ENCODE measurements at places on chromosomes 1 and 21.
A peak's percentile ranks its signal among the peaks of the same experiment; 100 is the strongest.

DNA sequence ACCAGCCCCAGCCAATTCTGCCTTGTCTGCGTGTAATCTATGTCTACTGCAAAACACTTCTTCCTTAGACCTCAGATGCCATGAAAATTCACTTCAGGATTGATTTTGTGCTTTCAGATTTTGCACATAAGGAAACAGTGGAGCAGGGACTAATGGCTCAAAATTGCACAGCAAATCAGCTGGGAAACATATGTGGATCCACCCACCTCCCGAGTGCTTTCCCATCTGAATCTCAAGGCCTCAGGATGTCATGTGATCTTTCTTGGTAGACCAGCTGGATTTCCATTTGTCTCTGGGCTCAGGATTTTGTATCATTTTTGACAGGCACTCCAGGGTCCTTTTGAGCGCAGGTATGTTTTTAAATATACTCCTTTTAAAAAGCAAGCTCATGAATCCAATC lies 158.6 kb downstream of the MIS18A start:
- no peak for DNase-seq

DNA sequence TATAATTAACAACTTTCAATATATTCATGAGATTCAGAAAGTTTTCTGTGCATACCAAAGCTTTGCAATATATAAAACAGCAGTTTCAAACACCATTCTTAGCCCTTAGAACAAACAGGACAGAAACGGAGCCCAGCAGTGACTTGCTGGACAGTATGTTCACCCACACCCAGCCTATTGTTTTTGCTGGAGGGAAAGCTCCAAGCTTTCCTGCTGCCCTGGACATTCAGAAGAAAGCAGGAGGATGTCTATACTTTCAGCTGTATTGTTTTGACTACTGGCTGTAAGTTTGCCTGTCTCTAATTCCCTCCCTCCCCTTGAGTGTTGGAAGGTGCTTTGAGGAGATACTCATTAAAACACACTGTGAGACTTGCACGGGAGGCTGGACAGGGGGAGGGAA lies 9.6 kb downstream of the DENND2C start:
- DNase-seq = no peak

- no peak for DNase-seq
Measured at GRCh38 chr21:38691631-38692030, 114.1 kb upstream of the ETS2 start.

- DNase-seq = no peak
Measured at GRCh38 chr1:109149874-109150601, 36.1 kb downstream of the ELAPOR1 start.

GRCh38 chr1:227315629-227316346 lies 2.5 kb downstream of the CDC42BPA start:
- DNase-seq = no peak

DNA sequence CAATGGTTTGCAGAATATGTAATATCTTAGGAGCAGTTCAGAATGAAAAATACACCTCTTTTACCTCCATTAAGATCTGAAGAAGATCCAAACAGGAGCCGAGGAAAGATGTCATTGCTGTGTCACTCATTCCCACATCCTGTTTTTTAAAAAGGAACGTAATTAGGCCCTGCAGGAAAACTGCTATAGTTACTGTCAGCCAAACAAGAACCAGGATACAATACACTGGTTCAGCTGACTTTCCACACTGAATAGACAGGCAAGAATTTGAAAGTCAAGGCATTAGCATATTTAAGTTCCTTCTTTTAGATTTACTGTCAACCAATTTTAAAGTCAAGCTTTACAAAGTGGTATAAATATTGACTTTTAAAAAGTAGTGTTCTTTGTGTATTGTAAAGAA lies 63.8 kb downstream of the IARS2 start:
- no peak for DNase-seq

- no peak for DNase-seq
Measured at GRCh38 chr1:161730050-161730564, 8.8 kb downstream of the FCRLB start.

- no peak for DNase-seq
Measured at GRCh38 chr1:246450611-246451251, 56.3 kb downstream of the SMYD3 start.

DNA sequence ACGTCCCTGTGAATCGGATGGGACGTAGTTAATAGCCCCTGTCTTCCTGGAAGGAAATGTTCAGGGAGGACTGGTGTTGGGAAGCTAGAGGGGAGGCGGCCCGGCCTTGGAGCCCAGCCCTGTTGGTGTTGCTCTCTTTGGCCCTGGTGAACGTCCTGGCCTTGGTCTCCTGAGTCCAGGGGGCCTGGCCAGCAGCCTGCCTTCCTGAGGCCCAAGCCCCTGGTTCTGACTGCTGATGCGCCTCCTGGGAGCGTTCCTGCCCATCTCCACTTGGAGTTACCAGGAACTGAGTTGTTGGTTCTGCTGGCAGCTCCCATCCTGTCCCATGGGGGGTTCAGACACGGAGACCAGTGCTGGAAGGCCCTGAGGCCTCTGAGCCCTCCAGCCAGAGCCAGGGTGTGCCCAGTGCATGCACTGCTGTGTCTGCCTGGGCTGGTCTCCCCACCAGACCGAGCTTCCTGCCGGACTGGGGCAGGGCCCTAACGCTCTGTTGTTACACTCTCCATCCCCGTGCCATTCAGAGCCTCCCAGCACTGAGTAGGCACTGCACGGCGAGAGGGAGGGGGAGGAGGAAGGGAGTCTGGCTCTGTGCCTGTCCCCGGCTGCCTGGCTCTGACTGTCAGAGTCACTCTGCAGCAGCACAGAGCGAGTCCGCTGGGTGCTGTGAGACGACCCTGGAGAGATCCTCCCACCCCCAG lies 382.5 kb upstream of the VAMP3 start:
- no peak for DNase-seq

- no peak for DNase-seq
Measured at GRCh38 chr21:45093035-45093532, 18.7 kb downstream of the ADARB1 start.

DNA sequence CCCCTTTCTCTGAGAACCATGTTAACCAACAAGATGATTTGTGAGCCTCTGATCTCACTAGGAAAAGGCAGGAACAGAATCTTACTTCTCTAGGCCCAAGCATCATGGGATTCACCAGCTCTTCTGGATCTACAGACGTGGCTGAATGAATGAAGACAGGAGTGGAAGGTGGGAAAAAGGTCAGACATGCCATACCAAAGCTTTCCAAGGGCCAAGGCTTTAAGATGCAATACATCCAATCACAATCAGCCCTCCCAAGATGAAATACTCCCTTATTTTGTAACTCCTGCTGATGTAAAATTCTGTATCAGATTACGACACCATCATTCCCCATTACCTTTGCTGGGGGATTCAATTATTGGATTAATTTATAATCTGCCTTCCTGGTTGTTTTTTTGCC lies 80.9 kb downstream of the SSBP3 start:
- no peak for DNase-seq

DNA sequence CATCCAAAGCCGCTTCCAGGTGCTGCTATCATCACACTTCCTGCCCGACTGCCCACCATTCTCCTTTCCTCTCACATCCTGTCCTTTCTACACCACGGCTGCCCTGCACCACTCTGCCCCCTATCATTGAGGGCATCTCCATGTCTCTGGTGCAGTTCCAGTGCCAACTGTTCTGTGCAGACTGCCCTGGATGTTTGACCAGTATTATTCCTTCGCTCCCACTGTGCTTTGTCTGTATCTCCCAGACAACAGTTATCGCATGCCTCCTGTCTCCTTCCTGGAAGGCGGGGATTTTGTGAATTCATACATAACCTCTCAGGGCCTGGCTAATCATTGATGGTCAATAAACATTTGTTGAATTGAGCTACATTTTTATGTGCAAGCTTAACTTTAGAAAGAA lies 63.6 kb upstream of the GNG12 start:
- DNase-seq = no peak

- peak; percentile 8 for DNase-seq
Measured at GRCh38 chr1:92691925-92692324, 93.0 kb downstream of the EVI5 start.

DNA sequence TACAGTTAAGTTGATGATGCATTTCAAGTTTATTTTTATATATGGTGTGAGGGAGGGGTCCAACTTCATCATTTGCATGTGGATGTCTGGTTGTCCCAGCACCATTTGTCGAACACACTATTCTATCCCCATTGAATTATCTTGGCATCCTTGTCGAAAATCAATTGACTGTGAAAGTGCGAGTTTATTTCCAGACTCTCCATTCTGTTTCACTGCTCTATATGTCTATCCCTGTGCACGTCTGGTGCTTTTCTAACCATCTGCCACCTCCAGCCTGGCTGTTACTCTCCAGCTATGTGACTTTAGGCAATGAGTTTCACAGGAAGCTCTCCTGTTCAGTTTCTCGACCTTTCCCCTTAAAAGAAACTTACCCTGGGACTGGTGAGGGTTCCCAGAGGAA lies 137.1 kb upstream of the KLHDC7A start:
- no peak for DNase-seq

DNA sequence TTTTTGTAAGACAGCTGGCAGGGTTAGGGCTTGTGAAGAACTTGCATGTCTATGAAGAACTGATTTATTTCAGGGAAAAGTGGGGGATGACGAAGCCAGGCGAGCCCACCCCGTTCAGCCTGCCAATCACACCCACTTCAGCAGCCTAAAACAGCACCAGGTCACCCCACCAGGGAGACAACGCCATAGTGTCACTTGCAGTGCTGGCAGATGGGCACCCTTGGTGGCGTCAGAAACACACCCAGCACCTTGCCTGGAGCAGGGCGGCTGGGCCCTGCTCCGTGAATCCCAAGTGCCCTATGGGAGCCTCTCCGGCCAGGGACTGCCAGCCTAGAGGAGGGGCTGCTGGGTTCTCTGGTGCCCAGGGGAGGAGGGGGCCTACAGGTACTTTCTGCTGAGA lies 5.0 kb upstream of the NADK start:
- DNase-seq = no peak

DNA sequence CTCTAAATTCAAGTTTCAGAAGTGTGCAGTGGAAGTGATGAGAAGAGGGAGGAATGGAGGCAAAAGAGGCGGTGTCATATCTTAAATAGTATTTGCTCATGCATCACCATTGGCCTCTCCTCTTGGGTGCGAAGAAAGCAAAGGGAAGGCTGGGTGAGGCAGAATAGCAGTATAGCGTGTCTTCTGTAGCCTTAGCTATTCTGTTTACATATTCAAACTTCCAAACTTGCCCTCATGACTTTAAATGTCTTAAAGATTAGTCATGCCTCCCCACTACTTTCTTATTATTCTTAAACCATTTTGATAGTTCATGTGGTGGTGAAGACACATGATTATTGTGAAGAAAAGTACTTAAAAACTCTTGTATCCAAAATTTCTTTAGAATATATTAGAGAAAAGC lies 104.6 kb upstream of the TENT5C start:
- no peak for DNase-seq

DNA sequence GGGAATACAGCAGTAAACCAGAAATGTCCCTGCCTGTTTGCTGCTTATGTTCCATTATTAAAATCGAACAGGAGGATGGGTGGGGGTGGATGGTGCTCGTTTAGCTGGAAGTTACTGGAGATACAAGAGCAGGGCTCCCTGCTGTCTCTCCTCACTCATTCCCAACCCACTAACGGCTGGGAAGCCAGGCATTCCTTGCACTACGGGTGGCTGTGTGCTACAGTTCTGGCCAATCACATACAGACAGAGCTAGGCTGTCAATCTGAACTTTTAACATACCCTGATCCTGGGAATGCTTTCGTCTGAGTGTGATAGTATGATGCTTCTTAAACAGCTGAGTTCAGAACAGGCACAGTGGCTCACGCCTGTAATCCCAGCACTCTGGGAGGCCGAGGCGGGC lies 7.0 kb downstream of the SIPA1L2 start:
- no peak for DNase-seq

- no peak for DNase-seq
Measured at GRCh38 chr1:178155481-178156255, 61.8 kb downstream of the RASAL2 start.

DNA sequence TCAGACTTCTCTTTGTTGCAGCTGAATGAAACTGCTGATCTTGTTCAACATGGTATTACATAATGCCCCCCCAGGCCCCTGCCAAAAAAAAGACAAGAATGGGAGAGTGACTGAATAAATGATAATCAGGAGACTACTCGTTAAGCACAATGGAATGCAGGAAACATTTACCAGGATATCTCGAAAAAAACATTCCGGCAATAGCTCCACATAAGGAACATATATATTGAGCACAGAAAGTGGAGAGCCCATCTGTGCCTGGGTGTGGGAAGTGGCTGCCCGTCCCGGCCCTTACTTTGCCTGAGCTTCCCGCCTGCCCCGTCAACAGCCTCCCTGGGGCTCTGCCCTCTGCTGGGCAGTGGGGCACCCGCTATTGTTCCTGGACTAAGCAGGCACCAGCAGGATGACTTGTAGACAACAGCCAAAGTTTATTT lies 13.3 kb downstream of the TRIM11 start:
- DNase-seq = no peak

GRCh38 chr1:203338335-203339036 lies 12.4 kb downstream of the FMOD start:
- DNase-seq = peak; percentile 65

DNA sequence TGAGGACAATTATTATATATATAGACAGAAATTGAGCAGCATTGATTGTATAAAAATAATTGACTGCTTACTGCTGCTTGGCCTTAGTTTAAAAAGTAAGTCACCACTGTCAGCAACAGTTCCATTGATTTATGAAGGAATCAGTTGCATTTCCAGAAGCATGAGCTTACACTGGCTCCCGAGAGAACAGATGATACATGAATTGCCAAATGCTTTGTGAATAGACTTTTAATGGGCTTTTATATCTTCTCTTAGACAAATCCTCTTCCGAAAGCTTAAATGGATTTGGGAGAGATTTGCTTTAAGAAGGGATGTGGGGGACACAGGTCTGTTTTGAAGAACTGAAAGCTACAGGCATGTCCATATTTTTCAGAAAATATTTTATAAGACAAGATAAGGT lies 7.5 kb downstream of the FHAD1 start:
- no peak for DNase-seq

DNA sequence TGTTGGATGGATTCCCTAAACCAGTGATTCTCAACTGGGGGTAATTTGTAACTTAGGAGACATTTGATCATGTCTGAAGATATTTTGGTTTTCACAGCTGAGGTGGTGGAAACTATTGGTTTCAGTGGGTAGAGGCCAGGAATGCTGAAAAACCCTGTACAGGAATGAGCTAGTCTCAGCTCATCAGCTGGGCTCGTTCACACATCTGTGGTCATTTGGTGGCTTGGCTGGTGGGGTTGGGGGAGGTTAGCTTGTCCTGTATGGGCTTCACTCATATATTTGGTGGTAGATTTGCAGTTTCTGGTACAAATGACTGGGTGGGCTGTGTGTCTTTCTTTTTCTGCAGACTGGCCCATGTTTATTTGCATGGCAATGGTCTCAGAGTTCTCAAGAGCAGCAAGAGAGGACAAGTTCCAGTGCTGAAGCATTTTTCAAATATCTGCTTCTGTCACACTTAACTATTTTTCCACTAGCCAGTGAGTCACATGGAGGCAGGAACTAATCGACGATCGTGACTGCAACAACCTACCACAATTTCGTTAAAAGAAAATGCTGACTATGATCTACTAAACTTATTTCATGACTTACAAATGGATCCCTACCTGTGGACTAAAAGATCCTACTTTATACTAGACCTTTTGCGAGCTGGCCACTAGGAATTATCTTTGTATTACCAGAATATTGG lies 321.7 kb upstream of the PLXNA2 start:
- no peak for DNase-seq

- DNase-seq = no peak
Measured at GRCh38 chr1:116228511-116228910, 117.3 kb downstream of the MAB21L3 start.
